ENCODE measurements at places on chromosomes 5 and 9. TPM values are rescaled to one million over a fixed set of nuclear protein-coding genes. Genes with fewer than 3 reads are reported as not detected.

DNA sequence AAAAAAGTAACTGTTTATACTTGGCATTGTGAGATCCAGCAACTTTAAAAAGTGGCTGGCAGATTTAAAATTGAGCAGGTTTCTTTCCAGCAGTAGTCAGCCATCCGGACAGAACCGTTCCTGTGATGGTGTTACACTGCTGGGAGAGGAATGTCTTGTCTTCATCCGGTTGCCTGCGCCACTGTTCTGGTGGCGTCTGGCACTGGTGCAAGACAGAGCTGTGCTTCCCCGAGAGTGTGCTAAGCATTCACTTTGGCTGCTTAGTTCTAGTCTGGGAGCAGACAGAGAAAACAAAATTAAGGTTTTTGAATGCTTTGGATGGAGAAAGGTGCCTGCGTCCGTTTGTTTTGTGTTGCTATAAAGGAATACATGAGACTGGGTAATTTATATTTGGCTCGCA lies 35.5 kb upstream of the CREBRF start:
- DNase-seq, result no peak

DNA sequence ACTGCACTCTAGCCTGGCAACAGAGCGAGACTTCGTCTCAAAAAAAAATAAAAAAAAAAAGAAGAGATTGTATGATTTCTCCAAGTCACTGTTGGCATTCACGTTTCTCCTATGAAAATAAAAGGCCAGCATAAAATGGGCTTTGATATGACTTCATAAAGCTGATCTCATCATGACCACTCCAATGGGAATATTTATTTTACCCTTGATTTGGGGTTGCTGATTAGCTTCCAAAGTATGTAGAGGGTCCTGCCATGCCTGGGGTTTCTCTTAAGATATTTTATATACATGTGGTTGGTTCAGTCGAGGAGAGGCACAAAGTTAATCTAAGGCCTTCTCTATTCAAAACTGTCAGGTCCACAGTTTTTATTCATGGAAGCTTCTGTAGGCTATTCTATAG lies 247.0 kb upstream of the TNC start:
- no peak for DNase-seq

Gene ELL2
- 123 TPM for total RNA-seq

DNA sequence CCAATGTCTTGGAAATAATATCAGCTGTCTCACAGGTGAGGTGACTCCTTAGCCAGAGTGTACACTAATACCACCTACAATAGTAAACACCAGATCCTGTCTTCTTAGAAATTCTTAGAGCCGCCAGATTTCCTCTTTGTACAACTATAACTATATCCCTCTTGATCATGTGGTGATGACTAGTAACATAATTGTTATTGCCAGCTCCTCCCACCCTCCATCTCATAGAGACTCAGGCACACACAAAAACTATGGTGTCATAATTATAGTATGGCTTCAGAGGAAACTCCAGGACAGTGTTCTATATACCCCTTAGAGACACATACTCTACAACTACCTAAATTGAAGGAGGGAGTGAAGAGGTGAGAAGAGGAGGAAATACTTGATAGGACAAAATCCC lies 33.1 kb downstream of the PGGT1B start:
- DNase-seq, result no peak

GRCh38 chr5:102531506-102531905 lies 32.7 kb upstream of the SLCO6A1 start:
- no peak for DNase-seq

Gene LCN1
- total RNA-seq, result not detected

Gene SPINK6
- not detected for total RNA-seq

- no peak for DNase-seq
Measured at GRCh38 chr5:43315263-43315662, 2.1 kb upstream of the HMGCS1 start.

DNA sequence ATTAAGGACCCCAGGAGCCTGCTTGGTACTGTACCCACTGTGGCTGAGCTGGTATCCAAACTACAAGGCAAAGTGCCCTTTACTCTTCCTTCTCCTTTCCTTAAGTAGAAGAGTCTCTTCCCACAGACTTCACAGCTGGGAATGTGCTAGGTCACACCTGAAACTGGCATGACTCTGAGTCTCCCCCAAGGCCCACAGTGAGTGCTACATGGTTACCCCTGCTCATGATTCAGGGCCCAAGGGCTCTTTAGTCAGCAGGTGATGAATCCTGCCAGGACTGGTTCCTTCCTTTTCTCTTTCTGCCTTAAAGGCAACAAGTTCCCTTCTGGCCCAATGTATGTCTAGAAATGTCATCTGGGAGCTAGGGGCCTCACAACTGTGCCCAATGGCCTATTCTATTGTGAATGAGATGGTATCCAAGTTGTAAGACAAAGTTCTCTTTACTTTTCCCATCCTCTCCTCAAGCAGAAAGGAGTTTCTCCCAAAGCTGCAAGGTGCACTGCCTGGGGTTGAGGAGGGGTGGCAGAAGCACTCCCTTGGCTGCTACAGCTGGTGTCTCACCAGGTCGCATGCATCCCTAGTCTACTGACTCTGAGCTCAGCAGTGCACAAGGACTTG lies 134.4 kb downstream of the TMEM38B start:
- DNase-seq, result no peak

DNA sequence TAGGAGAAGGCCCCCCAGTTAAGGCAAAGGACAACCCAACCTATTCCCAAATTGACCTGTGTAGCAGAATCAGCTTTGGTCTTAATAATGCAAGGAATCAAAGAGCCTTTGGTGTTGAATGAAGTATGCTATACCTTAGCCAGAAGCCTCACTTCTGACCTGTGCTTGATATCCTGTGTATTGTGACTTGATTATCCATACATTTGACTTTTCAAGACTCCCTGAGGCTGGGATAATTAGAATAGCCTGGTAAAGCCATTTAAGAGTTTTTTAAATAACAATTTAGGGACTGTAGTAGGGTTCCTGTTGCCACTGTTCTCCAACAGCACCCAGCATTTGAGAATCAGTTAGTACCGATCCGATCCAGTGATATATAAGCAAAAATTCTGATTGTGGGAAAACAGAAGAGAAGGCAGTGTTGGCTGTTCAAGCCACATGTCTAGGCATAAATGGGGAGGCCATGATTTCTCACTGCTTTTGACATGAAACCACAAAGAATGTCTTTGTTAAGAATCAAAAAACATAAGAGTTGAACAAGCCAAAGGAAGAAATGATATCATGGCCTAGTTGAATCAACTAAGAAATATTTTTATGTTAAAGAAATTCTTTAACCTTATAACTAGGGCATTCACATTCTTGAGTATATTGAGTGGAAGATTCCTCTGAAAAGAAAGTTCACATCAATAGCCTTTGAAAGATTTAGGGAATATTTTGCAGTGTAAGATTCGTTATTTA lies 98.9 kb downstream of the F2RL2 start:
- DNase-seq, result no peak

Gene YTHDC2
- total RNA-seq, result 19.4 TPM
